ENCODE measurements at places on chromosomes 6 and 20. TPM values are rescaled to one million over a fixed set of nuclear protein-coding genes. Genes with fewer than 3 reads are reported as not detected.
A peak's percentile ranks its signal among the peaks of the same experiment; 100 is the strongest.

DNA sequence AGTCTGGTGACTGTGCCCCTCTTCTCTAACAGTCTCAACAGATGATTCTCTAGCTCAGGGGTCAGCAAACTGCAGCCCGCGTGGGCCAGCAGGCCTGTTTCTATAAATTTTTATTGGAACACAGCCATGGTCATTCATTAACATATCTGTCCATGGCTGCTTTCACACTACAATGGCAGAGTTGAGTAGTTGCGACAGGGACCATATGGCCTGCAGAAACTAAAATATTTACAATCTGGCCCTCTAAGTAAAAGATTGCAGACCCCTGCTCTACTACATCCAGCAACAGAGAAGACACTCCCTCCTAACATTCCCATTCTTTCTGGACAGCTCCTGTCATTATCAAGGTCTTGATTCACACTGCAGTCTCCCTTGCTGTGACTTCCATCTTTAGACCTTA is 45.2 kb downstream of the PLAGL2 start:
- no peak for DNase-seq

DNA sequence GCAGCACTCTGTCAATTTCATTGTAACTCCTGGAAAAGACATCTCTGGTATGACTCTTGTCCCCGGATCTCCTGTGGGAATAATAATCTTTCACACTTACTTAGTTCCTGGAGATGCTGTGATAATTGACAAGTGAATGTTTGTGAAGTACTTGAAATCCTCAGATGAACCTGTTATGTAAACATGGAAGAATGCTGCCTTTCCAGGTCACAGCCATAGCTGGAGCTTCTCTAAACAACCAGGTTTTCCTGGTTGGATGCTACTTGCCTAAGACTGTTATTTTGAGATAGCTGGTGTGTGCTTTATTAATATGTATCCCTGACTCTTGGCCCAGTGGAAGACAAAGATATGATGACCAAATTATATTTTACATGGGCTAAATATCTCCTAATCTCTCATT is 228.6 kb downstream of the KCNQ5 start:
- no peak for DNase-seq

Gene PPARD
- total RNA-seq = 9.5 TPM

DNA sequence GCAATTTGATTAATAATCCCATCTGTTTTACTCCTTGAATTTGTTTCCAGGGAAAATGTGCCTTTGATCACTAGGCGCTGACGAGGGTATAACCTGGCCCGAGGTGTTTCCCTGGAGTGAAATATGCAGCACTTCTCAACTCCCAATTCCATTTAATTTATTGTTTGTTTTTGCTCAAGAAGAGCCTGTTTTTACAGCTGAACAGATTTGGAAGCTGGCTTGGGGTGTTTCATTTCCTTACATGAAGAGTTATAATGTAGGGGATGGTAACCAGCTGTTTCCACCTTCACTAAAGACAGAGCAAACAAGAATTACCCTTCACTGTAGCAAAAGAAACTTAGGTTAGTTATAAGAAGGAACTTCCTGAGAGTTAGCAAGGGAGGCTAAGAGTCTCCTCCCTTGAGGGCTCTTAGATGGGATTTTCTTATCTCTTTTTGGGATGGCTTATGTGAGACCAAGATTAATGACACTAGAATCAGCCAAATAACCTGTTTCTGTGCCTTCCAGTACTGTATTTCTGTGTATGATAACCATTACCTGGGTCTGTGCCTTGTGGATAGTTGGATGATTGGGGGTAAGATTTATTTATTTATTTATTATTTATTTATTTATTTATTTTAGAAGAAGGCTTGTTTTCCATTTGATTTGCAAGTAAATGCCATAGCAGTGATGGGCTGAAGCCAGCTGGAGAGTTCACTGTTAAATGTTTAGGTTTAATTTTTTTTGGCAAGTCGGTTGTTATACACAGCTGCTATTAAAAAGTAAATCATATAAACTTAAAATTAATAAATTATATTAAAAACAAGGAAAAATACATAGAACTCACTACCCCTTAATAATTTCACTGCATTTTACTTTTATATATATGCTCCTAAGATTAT is 162.2 kb upstream of the BMP2 start:
- DNase-seq = no peak

- DNase-seq = no peak
Measured at GRCh38 chr6:140897804-140898573, 1234.7 kb upstream of the GJE1 start.

GRCh38 chr6:73766040-73766439 is 70.0 kb downstream of the CD109 start:
- DNase-seq = no peak

DNA sequence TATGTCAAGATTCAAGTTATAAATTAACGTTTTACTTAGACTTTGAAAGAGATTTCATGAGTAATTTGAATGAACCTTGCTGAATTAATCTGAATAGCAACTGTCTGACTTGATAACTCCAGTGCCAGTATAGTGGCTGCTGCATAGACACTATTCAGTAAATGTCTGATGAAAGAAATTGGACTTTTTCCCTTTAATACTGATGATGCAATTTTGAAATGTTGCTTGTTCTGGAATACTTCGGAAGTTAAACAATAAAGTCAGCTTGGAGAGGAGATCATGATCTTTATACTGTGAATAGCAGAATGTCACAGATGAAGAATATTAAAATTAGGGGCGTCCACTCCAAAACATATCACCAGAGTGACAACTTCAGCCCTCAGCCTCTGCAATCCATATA is 3.6 kb upstream of the PGBD1 start:
- no peak for DNase-seq

- no peak for DNase-seq
Measured at GRCh38 chr20:30484009-30484748, 773.3 kb upstream of the DEFB115 start.

DNA sequence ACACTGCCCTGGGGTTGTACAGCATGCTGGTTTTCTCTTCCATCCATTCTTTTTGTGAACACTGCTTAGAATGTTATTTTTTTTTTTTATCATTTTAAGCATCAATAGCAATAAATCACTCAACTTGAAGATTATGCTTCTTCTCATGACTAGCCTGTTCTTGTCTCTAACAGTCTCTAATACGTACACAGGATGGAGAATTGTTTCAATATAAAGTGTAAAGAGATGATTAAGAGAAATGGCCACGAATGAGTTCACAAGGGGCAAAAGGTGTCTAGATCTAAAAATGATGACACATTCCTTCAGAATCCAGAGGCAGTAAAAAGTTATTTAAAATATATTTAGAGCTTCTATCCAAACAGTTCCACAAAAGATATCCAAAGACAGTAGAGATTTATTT is 390.2 kb downstream of the HDGFL1 start:
- DNase-seq = no peak

DNA sequence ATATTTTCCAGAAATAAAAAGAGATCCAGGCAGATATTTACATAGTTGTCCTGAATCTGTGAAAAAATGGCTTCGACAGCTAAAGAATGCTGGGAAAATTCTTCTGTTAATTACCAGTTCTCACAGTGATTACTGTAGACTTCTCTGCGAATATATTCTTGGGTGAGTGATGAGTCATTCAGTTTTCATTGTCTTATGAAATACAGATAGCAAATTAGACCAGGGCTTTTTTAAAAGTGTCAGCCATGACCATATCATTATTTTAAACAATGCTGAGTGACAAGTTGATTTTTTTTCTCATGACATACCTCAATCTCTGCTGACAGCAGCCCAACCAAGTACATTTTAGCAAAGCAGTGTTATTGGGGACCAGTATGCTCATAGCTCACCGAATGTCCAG is 32.8 kb downstream of the TSPYL4 start:
- peak; percentile 17 for DNase-seq

Gene ECT2L
- total RNA-seq = not detected

Gene NDUFAF4
- 23.0 TPM for total RNA-seq

Data from LHCN-M2 (cell line).